Activated CD8-positive, alpha-beta memory T cell treated with anti-CD3 and anti-CD28 coated beads for 4 hours (primary cell): ENCODE measurements at places on chromosomes 5 and 9.

DNA sequence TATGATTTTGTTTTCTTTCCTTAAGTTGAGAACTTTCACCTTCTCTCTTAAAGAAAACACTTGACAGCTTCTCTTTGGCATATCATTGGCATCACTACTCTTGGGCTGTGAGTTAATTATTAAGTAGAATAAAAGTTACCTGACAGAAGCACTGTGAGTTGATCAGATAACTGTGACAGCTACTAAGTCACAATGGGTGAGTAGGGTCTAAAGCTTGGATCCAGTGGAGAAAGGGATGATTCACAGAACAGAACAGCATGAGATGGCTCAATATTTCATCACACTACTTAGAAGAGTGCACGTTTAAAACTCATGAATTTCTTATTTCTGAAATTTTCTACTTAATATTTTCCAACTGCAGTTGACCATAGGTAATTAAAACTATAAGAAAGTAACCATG lies 268.5 kb upstream of the NMUR2 start:
- no peak for DNase-seq

GRCh38 chr5:115392611-115393010 lies 96.2 kb upstream of the CCDC112 start:
- DNase-seq = no peak

- DNase-seq = peak; percentile 12
These were observed 159.4 kb downstream of the ARHGAP26 start for GRCh38 chr5:142929587-142929986.

GRCh38 chr5:91277093-91277626 lies 106.0 kb downstream of the ARRDC3 start:
- DNase-seq = no peak

DNA sequence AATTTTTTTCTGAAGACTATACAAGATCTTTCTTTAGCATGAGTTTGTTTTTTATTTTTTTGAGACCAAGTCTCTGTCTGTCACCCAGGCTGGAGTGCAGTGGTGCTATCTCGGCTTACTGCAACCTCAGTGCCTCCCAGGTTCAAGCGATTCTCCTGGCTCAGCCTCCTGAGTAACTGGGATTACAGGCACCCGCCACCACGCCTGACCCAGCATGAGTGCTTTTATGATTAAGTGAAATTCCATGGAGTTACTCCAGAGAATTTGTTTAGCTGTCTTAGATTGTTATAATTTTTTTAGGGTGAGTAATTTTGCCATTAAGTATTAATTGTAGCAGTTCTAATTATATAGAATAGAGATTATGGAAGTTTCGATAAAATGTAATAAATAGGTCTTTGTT lies 14.3 kb downstream of the YTHDC2 start:
- DNase-seq = no peak

GRCh38 chr9:109475526-109475925 lies 22.6 kb downstream of the PTPN3 start:
- no peak for DNase-seq

- no peak for DNase-seq
These were observed 483.4 kb upstream of the KIF2A start for GRCh38 chr5:61822584-61822983.

GRCh38 chr9:121783111-121783510 lies 131.7 kb downstream of the DAB2IP start:
- DNase-seq = no peak

DNA sequence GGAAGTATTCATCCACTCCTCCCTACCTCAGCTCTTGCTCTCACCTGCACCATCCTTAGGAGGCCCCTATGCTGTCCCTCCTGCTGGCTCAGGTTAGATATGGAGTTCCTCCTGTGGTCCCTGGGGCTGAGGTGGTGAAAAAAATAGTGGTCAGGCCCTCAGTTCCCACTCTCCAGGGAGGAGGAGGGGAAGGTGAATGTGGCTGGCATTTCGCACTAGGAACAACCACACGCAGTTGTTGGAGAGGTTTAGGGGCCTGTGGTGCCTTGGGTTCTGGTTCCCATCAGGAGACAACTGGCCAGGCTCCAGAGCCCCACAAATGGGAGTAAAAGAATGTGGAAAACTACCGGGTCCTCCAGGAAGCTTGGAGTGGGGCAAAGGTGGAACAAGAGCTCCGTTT lies 81.7 kb upstream of the HSPA9 start:
- no peak for DNase-seq

DNA sequence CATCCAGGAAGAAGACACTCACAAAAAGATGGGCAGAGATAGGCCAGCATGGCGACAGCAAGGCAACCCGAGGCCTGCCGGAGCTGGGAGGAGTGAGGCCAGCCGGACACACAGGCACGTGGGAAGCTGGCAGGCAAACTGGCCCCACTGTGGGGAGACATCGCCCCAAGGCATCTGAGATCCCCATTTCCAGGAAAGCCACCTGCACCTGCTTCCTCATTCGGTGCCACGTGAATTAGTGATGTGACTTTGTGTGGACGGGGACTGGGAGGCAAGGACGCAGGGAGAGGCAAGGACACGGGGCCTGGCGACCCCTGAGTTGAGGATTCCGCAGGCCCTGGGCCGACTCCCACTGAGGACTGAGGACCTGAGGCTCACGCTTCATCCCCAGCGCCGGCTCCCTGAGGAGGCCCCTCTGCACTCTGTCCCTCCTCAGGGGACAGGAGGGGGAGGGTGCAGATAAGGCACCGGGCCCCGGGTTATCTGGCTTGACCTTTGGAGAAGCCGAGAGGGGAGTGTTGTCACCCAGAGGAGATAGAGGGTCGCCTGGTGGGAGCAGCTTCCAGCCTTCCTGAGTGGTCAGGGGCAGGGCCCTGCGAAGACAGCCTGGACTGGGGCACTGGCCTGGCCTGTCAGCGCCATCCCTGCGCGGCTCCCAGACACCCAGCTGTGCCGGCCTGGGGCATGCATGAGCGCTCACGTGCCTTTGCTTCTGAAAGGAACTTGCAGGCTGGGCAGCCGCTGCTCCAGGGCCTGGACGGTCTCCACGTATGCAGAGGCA lies 39.7 kb downstream of the NDUFS6 start:
- no peak for DNase-seq

DNA sequence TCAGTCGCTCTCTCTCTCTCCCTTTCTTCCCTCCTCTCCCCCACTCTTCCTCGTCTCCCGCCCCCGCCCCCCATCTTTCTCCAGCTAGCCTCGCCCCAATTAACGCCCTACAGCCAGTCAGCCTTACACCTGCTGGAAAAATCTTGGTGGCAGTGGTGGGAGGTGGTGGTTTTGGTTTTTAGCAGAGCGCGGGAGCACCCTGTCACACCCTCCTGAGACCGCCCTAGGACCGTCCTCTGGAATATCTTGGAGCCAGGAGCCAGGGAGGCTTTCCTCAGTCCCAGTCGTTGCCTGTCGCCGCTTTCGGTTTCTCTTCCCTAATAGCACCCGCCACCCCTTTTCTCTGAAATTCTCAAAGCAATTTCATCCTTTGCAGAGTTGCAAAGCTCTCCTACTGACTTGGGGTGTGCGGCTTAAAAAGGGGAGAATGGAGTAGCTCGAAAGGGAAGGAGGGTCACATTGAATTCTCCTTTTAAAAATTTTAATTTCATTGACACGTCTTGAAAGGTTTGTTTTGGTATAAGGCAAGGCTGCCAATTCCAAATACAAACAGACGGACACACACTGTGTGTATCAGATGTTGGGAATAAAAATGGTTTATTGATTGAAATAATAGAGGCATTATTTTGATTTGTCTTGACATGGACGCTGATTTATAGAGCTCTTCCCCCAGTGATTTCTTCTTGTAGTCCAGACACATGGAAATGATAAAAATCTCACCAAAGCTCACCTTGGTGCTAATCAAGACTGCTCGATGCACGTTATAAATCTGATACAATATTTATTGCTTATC lies 301.3 kb downstream of the PARP8 start:
- no peak for DNase-seq
